Gastrocnemius medialis (tissue), 4 donors: ENCODE measurements at places on chromosomes 13 and 19. TPM values are rescaled to one million over a fixed set of nuclear protein-coding genes. Genes with fewer than 3 reads are reported as not detected.

The PROSER3 gene
- total RNA-seq: 4.3 TPM

The KLK1 gene
- not detected for total RNA-seq

The IFNL1 gene
- not detected for total RNA-seq

The SERTM1 gene
- total RNA-seq: not detected

The ZNF443 gene
- 2.0 TPM for total RNA-seq

The NKPD1 gene
- total RNA-seq: 0.16 TPM

The RNF225 gene
- total RNA-seq: not detected

The BST2 gene
- total RNA-seq: 19.0 TPM

The LGALS7B gene
- not detected for total RNA-seq

The SYCN gene
- total RNA-seq: not detected

The INAFM1 gene
- 7.4 TPM for total RNA-seq

The AKT2 gene
- 387 TPM for total RNA-seq

The OR7D2 gene
- 0.13 TPM for total RNA-seq

The BBC3 gene
- total RNA-seq: 3.4 TPM

The KLK6 gene
- not detected for total RNA-seq

The RDH8 gene
- total RNA-seq: not detected

The SIGLEC5 gene
- 0.18 TPM for total RNA-seq

The METTL21C gene
- not detected for total RNA-seq

The KCNN1 gene
- total RNA-seq: not detected

The MCEMP1 gene
- total RNA-seq: 0.16 TPM

The CASP14 gene
- not detected for total RNA-seq
